Stimulated activated effector memory CD8-positive, alpha-beta T cell treated with anti-CD3 and anti-CD28 coated beads, Interleukin-12 subunit alpha, Interleukin-12 subunit beta, amount 100 ng/mL, for 72 hours (primary cell): ENCODE measurements at places on chromosomes 5 and 9.

DNA sequence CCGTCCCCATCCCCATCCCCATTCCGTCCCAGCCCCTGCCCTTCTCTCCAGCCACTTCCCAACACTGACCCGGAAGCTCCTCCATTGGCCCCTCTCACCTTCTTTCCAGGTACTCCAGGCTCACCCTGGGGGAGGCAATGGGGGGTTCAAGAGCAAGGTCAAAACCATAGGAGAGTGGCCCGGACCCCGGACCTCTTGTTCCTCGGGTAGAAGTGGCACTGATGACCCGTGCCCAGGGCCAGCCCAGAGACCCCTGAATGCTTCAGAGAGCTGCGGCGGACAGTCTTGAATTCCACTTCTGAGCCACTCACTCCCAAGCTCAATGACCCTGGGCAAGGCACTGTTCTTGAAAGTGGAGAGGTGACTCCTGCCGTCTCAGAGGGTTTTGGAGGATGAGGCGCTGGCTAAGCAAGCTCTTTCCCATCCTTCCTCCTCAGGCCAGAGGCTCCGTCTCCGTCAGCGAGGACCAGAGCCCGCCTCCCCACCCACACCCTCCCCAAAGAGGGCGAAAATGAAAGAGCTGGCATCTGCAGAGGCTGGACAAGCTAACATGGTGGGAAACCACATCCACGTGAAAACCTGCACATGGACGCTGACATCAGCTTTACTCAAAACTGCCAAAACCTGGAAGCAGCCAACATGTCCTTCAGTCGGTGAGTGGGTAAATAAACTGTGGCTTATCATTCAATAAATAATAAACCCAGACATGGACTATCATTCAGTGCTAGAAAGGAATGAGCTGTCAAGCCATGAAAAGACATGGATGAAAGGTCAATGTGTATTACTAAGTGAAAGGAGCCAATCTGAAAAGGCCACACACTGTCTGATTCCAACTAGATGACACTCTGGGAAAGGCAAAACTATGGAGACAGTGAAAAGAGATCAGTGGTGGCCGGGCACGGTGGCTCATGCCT is 27.3 kb upstream of the PHYKPL start:
- no peak for DNase-seq

GRCh38 chr5:10172247-10172646 is 77.4 kb downstream of the ATPSCKMT start:
- DNase-seq, result no peak

- DNase-seq, result no peak
These were observed 353.0 kb downstream of the FBXL17 start for GRCh38 chr5:108028883-108029282.

DNA sequence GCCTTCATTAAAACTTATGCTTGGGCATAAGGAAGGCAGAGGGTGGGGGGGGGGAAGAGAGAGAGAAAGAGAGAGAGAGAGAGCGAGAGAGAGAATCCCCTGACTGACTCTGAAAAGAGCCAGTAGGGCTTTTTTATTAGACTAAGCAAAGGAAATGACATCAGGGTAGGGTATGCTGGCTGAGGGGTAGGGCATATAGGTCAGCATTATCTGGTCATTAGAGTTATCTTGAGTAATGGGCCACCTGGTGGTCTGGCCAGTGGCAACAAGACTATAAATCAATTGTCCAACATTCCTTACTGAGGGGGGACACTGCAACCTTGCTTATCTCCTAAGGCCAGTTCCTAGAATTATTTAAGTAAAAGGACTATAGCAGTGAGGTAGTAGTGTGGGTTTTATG is 67.2 kb downstream of the TSSK1B start:
- no peak for DNase-seq

DNA sequence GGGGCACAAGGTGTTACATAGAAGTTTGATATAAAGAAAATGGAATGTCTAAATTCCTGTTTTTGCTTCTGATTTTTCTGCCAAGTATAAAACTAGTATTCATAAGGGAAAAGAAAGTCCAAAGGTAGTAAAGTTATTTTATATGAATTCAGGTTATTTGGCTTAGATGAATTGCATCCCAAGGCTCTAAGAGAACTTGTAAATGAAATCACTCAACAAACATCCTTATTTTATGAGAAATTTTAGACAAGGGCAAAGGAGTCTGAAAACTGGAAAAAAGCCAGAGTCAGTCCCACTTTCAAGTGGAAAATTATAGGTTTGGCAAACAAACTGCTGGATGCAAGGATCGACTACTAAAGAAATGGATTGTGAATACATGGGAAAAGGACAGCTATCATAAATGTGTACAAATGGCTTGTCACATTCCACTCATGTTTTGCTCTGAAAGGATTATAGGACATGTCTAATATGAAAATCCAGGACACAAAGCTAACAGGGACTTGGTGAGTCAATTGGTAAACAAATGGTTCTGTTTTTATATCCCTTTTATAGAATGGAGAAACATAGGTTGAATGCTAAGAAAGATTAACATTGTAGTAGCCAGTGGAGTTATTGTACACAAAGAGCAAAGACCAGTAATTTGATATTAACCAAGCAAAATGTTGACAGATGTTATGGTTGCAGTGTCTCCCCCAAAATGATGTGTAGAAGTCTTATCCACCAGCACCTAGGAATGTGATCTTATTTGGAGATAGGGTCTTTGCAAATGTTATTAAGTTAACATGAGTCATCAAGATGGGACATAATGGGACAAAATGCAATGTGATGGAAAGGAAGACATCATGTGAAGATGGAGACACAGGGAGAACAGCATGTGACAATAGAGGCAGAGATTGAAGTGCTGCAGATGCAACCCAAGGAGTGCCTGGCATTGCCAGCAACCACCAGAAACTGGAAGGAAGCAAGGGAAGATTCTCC is 495.7 kb downstream of the TLE1 start:
- no peak for DNase-seq

GRCh38 chr5:129099184-129099569 is 4.6 kb downstream of the ISOC1 start:
- no peak for DNase-seq

DNA sequence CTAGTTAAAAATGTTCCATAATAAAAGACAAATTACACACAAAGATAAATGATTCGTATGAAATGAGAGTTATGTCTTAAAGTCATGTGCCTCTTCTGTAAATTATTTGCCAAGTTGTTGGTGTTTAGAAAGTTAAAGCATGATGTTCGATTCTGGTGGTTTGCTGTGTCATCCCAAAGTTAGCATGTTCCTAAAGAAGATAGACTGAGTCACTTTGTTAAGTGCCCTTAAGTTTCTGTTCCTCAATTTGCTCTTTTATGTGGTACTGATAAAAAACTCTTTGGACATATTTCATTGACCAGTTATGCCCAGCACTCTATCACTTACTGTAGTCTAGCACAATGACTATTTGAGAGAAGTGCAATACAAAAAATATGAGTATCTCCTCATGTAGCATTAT is 366.9 kb upstream of the ZNF608 start:
- DNase-seq, result no peak

- DNase-seq, result no peak
These were observed 24.2 kb downstream of the C9orf50 start for GRCh38 chr9:129596541-129597331.

DNA sequence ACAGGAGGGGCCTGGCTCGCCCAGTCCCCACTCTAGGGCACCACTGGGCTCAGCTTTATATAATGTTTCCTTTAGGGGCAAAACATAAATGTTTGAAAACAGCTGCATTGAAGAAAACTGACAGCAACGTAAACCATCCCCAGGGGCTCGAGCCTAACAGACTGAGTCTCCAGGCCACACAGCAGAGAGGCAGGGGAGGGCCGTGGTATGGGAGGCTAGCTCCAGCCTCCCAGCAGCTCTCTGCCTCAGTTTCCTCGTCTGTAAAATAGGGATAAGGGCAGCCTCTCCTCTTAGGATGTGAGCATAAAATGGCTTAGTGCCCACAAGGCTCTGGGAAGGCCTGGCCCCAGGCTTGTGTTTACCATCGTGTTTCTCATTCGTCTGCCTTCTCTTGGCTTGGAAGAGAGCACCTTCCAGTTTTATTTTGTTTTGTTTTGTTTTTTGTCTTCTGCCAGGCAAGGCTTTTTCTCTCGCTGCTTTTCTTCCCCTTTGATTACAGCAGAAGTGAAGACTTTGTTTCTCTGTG is 2.7 kb downstream of the ANKRD33B start:
- DNase-seq, result no peak
